T-helper 2 cell treated with Interferon-gamma antibody and Interleukin-4, amounts not matched to agents 100 ng/mL and 5 ng/mL, for 36 hours (primary cell): ENCODE measurements at places on chromosomes 11 and 22. TPM values are rescaled to one million over a fixed set of nuclear protein-coding genes. Genes with fewer than 3 reads are reported as not detected.

MPPED2 gene
- not detected in 2 replicates for total RNA-seq

ILK gene
- 128 and 134 TPM in 2 replicates for total RNA-seq

GDPD4 gene
- not detected in 2 replicates for total RNA-seq

TRPM5 gene
- total RNA-seq = not detected in 2 replicates

EP300 gene
- total RNA-seq = 76.8 and 87.2 TPM in 2 replicates

ARHGEF17 gene
- 0.11 TPM in 1 of 2 replicates, not detected in the other for total RNA-seq

APOA1 gene
- total RNA-seq = 0.18 TPM in 1 of 2 replicates, not detected in the other

PATE4 gene
- not detected in 2 replicates for total RNA-seq

MFNG gene
- 247 and 250 TPM in 2 replicates for total RNA-seq

RHOD gene
- total RNA-seq = 0.27 TPM in 1 of 2 replicates, not detected in the other

MICAL3 gene
- total RNA-seq = 36.3 and 38.7 TPM in 2 replicates

CARD10 gene
- total RNA-seq = 0.11 TPM in 1 of 2 replicates, not detected in the other

NELL1 gene
- not detected in 2 replicates for total RNA-seq

SLC22A12 gene
- total RNA-seq = not detected in 2 replicates

MLC1 gene
- 0.32 and 0.55 TPM in 2 replicates for total RNA-seq

THRSP gene
- total RNA-seq = not detected in 2 replicates

PAX6 gene
- total RNA-seq = not detected in 2 replicates

NPAS4 gene
- 0.27 and 0.61 TPM in 2 replicates for total RNA-seq

ATG13 gene
- 62.2 and 65.0 TPM in 2 replicates for total RNA-seq

OR2AG2 gene
- 0.18 and 0.25 TPM in 2 replicates for total RNA-seq

OR51A7 gene
- not detected in 2 replicates for total RNA-seq

MEI1 gene
- 31.8 and 37.0 TPM in 2 replicates for total RNA-seq

GPHA2 gene
- not detected in 2 replicates for total RNA-seq

GLYATL1 gene
- not detected in 2 replicates for total RNA-seq
